Esophagus mucosa (tissue), 1 donor: ENCODE measurements at places on chromosomes 5 and 9.
A peak's percentile ranks its signal among the peaks of the same experiment; 100 is the strongest.

- no peak for ATAC-seq
Observed at GRCh38 chr9:36855448-36856315, 178.4 kb downstream of the PAX5 start.

GRCh38 chr5:58666141-58666540 lies 83.3 kb downstream of the RAB3C start:
- ATAC-seq: no peak

GRCh38 chr5:98753507-98753906 lies 20.0 kb upstream of the RGMB start:
- no peak for ATAC-seq

- no peak for ATAC-seq
Observed at GRCh38 chr5:103466495-103466894, 96.1 kb downstream of the NUDT12 start.

GRCh38 chr5:101950019-101950418 lies 346.1 kb downstream of the SLCO4C1 start:
- ATAC-seq: no peak

GRCh38 chr5:129689045-129689444 lies 58.8 kb upstream of the MINAR2 start:
- no peak for ATAC-seq

- peak; percentile 92 for ATAC-seq
Observed at GRCh38 chr5:119036101-119036762, 34.7 kb upstream of the DMXL1 start.

DNA sequence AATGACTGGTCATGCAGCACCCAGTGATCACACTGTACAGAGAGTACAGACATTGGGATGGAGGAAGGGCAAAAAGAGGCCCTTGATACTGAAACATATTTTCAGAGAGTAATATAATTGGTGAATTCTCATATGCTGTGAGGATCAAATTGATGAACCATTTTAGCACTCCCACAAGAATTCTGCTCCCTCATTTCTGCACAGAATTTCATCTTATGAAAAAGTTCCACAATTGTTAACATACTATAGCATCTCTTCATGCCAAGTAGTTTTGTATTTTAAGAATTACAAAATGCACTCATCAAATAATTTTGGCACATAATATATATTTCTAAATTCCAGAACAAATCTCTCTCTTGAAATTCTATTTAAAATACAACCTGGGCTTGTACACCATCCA lies 351.2 kb downstream of the PDE4D start:
- ATAC-seq: no peak

GRCh38 chr5:14356305-14356704 lies 213.2 kb downstream of the TRIO start:
- no peak for ATAC-seq
